Activated CD8-positive, alpha-beta memory T cell treated with anti-CD3 and anti-CD28 coated beads for 24 hours (primary cell): ENCODE measurements at places on chromosomes 11 and 22.

DNA sequence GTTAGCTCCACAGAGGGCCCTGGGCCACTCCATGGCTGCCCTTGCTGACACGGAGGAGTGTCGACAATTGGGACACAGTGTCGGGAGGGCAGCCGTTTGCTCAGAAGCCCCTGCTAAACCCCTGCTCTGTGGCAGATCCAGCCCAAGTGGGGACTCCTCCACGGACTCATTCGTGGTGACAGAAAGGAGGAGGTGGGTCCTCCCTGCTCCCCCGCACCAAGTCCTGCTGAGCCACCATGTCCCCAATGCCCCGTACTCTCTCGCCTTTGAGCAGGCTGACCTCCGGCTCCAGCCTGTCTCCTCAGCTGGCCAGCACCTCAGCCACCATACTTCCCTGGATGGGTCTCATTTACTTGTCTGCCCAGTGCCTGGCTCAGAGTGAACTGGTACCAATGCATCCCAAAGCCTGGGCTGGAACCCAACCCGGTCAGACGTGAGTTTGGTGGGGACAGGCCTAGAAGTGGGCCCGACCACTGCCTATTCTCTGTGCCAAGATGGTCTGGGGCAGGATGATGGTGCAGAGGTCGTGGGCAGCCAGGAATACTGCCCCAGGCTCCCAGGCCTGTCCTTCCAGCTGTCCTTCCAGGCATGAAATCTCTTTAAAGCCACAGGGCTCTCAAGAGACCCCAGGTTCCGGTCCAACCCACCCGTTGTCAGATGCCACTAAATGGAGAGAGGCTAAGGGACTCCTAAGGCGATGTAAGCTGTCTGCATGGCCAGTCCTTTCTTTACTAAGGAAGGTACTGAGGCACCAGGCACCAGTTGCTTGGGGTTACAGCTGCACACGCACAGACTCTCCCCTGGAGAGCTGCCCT is 4.3 kb downstream of the CBX6 start:
- peak; percentile 58 for DNase-seq

DNA sequence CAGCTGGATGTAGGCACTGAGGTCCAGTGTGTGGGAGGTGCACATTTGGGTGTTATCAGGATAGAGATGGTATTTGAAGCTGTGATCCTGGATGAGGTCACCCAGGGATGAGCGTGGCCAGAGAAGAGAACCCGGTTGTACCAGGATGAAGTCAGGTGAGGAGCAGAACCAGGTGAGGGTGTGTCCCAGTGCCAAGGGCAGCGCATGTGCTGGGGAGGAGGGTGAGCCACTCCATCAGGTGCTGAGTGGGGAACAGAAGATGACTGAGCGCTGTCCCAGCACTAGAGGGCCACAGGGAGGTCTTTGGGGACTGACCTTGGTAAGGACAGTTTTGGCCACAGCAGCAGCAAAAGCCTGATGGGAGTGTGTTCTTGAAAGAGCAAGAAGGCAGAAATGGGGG is 2.7 kb downstream of the ARL2 start:
- no peak for DNase-seq

DNA sequence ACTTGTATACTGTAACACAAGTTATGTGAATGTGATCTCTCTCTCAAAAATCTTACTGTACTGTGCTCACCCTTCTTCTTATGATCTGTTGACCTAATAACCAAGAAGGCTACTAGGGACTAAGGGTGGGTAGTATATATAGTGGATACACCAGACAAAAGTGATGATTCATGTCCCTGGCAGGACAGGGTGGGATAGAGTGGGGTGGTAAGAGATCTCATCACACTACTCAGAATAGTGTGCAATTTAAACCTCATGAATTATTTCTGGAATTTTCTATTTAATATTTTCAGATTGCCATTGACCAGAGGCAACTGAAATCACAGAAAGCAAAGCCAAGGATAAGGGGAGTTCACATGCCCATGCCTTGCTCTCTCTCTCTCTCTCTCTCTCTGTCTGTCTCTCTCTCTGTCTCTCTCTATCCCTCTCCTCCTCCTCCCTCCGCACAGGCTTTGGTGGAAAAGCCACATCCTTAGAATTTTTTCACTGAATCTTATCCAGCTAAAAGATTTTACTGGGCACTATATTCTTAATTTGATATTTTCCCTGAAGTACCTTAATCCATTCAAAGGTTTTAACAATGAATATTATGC is 12.0 kb upstream of the STK33 start:
- DNase-seq = no peak

- no peak for DNase-seq
Measured at GRCh38 chr11:12128301-12128751, 17.9 kb downstream of the MICAL2 start.

- peak; percentile 37 for DNase-seq
Measured at GRCh38 chr22:48089601-48090331, 1327.3 kb downstream of the TBC1D22A start.

- DNase-seq = no peak
Measured at GRCh38 chr11:110358336-110358735, 61.9 kb upstream of the RDX start.

DNA sequence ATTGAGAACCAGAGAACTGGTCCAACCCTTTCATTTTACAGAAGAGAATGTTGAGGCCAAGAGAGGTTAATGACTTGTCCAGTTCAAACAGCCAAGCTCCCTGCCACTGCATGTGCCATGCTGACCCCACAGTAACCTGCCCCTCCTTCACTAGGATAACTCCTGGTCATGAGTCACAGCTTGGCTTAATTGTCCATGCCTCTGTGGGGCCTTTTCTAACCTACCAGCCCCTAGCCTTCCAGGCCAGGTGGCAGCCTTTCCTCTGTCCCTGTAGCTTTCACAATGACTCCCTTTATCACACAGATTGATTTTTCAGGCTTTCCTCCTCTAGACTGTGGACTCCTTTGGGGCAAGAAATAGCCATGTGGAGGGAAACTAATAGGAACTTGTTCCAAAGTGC is 97.2 kb downstream of the PIWIL4 start:
- DNase-seq = no peak

DNA sequence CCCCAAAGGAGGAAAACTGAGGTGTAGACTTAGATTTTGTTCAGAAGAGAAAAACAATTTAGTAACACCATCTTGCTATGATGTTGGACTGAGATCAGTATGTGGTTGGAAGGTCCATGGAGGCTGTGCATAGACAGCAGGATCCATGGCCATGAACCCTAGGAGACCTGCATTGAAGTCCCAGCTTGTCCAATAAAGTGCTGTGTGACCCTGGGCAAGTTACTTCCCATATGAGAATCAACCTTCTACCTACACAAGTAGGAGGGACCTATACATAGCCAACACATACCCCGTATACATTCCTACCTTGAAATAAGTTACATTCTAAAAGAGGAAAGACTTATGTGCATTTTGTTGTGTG is 27.3 kb upstream of the ZNRF3 start:
- DNase-seq = no peak

GRCh38 chr11:45805305-45806071 is 539 bp downstream of the SLC35C1 start:
- DNase-seq = no peak

DNA sequence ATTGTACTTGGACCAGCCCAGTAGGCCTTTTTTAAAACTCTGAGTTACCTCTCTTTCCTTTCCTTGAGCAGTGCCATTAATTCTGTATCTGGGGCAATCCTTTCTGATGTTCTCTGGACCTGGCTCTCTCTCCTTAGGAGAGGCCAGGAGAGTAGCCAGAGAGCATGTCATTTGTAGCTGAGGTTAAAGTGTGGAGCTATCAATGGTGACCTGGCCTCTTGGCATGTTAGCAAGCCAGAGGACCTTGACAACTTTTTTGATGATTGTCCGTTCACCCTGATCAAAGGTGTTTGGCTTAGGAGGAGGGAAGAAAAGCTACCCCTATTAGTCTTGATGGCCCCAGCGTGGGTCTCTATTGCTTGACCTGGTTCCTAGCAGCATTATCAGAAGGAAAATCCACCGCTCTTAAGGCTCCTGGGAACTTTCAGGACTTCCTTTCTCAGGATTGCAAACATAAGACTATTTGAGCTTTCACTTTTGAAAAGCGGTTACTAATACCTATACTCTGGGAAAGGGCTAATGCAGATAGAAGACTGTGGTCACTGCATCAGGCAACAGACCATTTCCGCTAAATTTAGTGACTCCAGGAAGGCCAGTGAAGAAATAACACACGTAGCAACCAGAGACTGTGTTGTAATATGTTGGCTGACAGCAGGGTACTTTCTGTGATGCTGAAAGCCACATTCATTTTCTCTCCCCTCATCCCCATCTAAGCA is 18.2 kb downstream of the LIMK2 start:
- DNase-seq = no peak

DNA sequence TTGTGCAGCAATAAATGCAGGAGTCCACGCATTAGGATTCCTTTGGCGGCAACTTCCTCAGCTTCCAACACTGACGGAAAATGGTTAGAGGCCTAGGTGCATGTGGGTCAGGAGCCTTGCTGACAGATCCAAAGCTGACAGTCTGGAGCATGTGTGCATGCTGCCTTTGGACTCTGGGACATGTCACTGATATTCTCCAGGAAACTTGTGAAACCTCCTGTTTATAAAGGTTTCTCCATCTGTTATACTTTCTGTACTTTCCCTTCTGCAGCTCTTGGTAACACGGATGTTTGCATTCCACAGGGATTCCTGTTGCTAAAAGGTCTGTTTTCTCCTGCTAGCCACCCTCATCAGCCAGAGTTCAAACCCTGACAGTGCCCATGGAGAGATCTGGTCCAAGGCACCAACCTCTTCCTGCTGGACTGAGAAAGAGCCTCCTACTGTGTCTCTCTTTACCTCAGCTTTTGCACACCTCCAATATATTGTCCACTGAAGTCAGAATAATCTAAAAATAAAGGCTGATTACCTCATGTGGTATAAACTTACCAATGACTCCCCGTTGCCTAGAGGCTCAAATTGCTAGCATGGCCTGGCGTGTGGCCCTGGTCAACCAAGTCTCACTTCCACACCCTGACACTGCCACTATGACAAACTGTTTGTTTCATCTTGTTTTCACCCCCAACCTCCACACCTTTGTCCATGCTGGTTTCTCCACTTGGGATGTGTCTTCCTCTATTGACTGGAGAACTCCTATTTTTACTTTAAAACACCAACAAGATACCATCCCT is 31.1 kb upstream of the LYVE1 start:
- DNase-seq = no peak

GRCh38 chr11:65129649-65130441 is 4.5 kb downstream of the SYVN1 start:
- no peak for DNase-seq

DNA sequence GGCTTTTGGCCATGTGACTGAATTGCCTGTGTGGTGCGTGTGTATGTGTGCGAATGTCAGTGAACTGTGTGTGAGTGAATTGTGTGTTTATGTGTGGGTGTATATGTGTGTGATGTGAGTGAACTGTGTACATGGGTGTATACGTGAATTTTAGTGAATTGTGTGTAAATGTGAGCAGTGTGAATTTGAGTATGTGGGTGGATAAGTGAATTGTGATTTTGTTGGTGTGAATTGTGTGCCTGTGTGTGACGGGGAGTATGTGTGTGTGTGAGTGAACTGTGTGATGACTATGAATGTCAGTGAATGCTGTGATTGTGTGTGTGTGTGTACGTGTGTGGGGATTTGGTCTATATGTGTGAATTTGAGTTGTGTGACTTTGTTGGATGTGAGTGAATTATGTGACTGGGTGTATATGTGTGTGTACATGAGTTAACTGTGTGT is 3.5 kb downstream of the DDTL start:
- DNase-seq = no peak

DNA sequence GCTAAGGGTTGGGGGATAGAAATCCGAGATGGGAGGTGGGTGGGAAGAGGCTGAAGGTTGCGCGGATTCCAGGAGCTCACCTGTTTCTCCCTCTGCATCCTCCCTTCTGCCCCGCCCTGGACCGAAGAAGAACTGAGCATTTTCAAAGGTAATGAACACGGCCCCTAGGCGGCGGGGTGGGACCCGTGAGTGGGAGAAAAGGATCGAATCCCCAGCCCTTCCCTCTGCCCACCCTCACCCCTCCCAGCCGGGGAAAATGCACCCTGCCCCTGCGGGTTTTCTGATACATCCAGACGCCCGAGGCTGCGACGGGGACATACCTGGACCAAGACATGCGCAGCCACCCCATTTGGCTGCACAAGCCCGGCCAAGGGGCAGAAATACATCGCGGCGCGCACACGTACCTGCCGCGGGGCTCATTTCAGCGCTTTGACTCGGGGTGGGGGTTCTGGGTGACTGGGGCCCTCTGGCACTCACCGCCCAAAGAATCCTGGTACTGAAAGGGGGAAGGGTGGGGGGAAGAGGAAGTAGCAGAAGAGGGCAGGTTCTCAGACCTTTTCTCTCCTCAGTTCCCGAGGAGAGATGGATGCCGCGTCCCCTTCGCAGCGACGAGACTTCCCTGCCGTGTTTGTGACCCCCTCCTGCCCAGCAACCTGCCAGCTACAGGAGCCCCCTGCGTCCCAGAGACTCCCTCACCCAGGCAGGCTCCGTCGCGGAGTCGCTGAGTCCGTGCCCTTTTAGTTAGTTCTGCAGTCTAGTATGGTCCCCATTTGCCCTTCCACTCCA is 6.0 kb downstream of the VSIG2 start:
- peak; percentile 74 for DNase-seq

DNA sequence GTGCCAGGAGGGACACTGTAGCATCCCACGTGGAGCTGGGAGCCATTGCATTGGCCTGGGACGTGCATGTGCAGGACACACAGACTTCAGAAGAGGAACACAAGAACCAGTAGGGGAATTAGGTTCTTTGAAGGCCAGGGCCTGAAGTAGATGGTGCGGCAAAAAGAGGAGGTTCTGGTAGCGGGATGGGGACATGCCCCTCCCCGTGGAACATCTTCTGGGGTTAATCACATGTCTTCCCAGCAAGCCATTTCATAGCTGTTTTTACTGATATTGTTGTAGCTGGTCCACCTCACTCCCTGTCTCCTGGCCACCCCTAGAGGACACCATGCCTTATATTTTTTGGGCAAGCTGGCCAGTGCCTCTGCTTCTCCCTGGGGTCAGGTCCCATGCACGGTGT is 74.3 kb downstream of the SCN3B start:
- DNase-seq = no peak

DNA sequence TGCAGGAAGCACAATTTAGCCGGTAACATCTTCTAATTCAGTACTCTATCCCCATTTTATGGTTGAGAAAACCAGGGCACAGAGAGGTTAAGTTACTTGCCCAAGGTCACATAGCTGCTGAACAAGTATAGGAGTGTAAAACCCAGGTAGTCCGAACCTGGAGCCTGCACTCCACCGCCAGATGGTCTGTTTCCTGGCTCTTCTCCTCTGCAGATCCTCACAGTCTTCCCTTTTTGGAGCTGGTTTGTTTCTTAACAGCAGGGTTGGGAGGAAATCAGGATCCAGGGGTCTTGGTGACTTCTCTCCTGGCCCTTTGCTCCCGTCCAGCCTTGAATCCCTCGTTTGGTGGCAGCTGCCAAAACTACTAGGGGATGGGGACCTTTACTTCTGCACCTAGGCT is 12.0 kb downstream of the TSPAN18 start:
- DNase-seq = no peak
